ENCODE measurements at places on chromosomes 7 and 10.

- no peak for DNase-seq
These were observed 12.0 kb downstream of the SEC24C start for GRCh38 chr10:73756183-73756582.

DNA sequence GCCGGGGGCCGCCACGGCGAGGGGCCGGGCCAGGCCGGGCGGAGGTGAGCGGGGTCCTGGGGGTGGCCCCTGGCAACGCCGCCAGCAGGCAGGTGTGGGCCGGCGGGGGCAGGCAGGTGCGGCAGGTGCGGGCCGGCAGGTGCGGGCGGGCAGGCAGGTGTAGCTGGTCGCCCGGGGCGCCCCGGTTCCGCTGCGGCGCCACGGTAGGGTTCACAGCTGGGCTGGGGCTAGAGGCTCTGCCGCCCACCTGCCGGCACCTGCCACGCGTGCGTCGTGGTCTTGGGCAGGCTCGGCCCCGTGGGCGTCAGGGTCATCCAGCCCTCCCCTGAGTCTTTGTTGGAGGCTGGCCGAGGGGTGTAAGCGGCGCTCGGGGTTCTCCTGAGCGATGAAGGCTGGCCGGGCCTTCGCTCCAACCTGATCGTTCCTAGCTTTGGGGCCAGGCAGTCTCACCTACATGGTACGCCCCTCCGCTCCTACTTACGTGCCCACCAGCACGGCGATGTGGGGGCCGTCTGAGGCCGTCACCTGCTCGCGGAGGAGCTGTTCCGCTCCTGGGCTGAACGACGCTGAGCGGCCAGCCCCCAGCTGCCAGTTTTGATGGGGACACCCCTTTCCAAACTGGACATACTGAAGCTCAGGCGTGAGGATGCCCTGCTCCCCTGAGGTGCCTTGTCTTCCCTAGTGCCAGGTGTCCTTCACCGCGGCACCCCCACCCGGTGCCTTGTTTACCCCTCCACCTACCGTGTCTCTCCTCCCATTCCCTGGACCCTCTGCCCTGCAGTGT, 493 bp downstream of the ZMIZ2 start:
- DNase-seq: no peak

GRCh38 chr7:3434611-3435010, 133.6 kb downstream of the SDK1 start:
- no peak for DNase-seq

GRCh38 chr10:119466655-119467054, 75.9 kb downstream of the RGS10 start:
- no peak for DNase-seq

DNA sequence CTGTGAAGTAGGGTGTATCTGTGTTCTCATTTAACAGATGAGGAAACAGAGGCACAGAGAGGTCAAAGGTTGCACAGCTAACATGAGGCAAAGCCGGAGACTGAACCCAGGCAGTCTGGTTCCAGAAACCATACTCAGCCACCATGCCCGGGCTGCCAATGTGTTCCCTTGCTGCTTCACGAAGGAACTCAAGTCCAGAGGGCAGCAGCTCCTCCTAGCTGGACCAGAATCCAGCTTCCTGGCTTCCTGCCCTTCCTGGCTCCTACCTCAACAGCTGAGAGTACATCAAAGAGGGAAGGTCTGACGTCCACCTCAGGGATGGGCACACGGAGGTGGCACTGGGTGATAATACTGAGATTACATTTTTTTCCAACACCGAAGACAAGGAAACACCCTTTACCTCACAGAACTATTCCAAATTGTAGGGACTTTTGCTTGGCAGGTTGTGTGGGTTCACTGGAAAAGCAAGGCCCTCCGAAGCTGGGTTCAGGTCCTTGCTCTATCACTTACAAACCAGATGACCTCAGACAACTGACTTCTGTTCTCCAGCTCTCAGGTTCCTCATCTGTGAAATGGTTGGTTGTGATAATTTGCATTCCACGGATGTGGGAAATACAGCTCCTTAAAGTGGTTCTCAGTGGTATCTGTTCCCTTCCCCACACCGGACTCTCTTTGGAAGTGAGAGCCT, 154.1 kb upstream of the ZMIZ1 start:
- DNase-seq: no peak

DNA sequence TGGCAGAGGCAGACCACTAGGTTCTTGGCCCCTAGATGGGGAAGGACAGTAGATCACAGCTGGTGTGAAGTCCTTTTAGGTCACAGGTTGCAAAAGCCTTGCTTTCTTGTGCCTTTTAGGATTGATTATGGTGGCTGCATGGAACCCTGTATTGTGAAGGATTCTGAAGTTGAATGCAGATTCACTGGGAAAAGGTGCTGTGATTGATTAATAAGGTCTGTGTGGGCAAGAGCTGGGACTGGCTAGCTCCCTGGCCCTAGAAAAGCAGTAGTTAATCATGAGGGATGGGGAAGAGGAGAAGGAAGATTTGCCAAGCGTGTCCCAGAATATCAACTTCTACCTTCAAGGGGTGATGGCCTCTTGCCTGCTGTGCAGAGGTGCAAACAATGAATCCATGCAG, 105.5 kb downstream of the CDH23 start:
- no peak for DNase-seq

- no peak for DNase-seq
These were observed 133.2 kb downstream of the PKD1L1 start for GRCh38 chr7:47814905-47815613.

GRCh38 chr10:110569122-110569521, 1.6 kb downstream of the SMC3 start:
- no peak for DNase-seq

- peak; percentile 82 for DNase-seq
These were observed 246.1 kb downstream of the TNS3 start for GRCh38 chr7:47335557-47336471.

GRCh38 chr10:103692436-103692951, 162.9 kb downstream of the SH3PXD2A start:
- DNase-seq: no peak

GRCh38 chr7:86814661-86815379, 171.1 kb downstream of the GRM3 start:
- peak; percentile 74 for DNase-seq

DNA sequence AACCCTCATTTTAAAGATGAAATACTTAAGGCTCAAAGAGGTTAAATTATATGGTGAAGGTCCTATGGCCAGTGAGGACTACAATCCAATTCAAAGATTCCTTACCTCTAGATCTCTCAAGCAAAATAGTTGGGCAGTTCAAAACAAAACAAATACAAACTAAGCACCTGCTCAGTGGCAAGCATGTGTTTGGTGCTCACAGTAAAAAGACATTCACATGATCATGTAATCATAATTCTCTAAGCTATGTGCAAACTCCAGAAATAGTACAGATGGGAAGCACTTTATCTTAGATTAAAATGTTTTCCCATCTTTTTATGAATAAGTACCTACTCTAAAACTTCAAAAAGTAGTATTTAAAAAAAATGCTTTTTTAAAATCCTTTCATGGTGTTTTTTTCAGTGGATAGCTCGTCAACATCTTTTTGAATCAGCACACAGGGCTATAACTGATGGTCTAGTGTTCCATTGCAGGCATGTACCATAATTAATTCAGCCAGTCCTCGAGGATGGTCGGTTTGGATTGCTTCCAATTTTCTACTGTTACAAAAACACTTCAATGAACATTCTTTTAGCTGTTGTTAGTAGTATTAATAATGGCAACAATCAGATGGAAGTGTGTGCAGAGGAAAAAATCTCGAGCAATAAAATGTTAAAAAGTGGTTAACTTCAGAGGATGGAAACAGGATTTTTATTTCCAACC, 58.4 kb downstream of the CHCHD3 start:
- peak; percentile 71 for DNase-seq

- DNase-seq: peak; percentile 77
These were observed 56.7 kb downstream of the IDE start for GRCh38 chr10:92517034-92517655.

DNA sequence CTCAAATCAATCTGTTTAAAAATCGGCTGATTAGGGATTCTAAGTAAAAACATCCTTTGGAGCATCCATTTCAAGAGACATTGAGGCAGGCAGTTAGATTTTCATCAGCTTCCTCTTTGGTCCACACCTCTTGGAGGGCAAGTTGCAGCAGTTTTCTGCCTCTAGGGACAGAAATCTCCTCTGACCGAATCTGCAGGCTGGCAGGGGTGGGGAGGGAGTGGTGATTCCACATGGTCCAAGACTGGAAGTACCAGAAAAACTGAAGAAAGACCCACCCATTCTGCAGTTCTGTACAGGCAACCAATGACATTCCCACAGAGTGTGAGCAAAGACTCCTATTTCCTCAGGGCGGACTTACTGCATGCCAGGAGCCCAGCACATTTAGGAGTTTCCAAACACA, 29.0 kb downstream of the FGFBP3 start:
- peak; percentile 50 for DNase-seq

DNA sequence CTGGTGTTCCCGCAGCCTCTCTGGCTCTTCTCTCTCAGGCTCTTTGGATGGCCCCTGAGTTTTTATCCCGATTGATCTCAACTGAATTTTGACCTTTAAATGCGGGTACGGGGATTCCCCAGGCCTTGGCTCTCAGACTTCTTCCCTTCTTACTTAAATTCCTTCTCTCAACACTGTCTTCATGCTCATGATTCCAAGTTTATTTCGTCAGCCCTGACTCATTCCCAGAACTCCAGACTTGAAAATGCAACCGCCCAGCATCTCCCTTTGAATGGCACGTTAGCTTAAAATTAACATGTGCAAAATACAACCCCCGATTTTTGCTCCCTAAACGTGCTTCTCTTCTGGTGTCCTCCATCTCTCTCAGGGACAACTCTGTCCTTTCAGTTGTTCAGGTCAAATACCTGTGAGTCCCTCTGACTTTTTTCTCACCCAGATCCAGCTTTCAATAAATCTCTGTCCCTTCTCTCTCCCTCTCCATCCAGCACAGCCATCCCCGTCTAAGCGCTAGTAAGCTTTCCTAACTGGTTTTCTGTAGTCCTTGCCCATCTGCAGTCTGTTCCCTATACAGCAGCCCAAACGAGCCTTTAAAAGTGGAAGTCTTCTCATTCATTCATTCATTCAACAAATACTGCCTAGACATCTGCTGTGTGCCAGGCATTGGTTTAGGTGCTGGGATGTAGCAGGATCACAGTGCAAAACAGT, 7.1 kb downstream of the HECW1 start:
- DNase-seq: no peak

DNA sequence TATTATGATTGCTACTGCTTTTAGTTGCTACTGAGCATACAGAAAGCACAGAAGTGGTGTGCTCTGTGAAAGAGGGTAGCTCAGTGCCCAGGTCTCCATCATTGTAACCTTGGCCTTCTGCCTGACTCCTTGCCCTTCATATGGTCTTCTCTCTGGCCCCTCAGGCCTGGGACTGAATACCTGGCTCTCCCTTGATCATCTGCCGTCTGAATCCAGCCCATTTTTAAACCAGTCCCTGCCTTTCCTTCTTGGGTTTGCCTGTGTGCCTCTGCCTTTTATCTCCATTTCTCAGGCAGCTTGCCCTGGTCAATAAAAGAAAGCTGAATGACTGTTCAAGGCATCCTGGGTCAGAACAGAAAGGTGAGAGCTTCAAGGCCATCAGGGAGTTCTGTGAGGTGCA, 109.1 kb upstream of the ZNF438 start:
- DNase-seq: no peak

Measured in brain (organoid and tissue), 16 donors.